ENCODE measurements at places on chromosomes 4 and X. TPM values are rescaled to one million over a fixed set of nuclear protein-coding genes. Genes with fewer than 3 reads are reported as not detected.

DNA sequence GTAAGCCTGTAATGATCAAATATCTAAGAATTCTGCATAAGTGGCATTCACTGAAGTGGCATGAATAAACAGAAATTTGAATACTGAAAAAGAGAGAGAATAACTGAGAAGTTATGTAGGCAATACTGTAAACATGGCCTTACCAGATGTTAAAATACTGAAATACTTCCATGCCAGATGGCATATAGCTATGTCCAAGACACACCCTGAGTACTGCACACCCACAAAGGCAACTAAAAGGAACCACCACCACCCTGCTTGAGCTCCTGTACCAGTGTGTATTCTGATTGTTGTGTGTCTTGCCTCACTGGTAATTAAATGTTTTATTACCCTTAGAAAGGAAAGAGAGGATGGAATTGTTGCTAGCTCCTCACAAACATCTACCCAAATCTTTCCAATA, 192.1 kb downstream of the ADAMTS3 start:
- H3K4me3 ChIP-seq, result no peak overlapping the region
- no peaks in the 10 kb centered on the region for H3K4me1 ChIP-seq
- no peak overlapping the region for H3K27ac ChIP-seq
- no peaks in the 10 kb centered on the region for H3K36me3 ChIP-seq
- no peaks in the 10 kb centered on the region for H3K27me3 ChIP-seq
- DNase-seq, result no peak

- peaks cover 69% of the 10 kb centered on the region for H3K36me3 ChIP-seq
- H3K4me3 ChIP-seq, result peak overlapping the region; percentile 0
- DNase-seq, result no peak
- H3K27me3 ChIP-seq, result no peaks in the 10 kb centered on the region
- peak overlapping the region; percentile 26 for H3K27ac ChIP-seq
Observed at GRCh38 chr4:128862608-128863311, 53.3 kb downstream of the JADE1 start.

DNA sequence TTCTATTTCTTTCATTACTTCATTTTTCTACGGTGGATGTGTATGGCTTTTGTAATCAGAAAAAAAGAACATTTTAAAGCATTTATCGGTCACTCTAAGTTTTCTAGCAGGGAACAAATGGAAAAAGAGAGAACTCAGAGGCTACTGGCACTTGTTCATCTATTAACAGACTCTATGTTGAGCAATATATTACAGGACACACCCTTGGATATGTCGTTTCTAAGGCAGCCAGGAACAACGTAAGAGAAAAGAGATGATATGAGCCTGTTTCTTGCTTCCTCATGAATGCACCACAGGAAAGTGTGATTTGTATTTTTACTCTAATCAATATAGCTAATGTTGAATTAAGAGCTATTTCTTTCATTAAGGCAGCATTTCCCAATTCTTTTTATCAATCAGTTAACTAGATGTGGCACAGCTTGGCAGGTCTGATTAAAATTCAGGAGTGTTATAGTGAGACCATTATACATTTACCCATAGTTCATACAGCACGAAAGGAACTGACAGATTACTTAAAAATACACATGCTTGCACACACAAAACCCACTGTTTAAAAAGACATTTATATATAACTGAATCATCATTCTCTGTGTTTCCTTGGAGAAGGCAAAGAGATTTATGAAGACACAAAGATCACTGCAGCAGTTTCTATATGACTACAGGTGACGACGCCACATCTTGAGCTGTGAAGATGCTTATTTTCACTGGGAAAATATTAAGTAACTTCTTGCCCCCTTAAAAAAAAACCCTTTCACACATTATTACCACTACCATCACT, 13.0 kb downstream of the RAB9B start:
- H3K36me3 ChIP-seq, result no peaks in the 10 kb centered on the region
- DNase-seq, result no peak
- H3K4me1 ChIP-seq, result no peaks in the 10 kb centered on the region
- H3K4me3 ChIP-seq, result no peak overlapping the region
- no peak overlapping the region for H3K27ac ChIP-seq

DNA sequence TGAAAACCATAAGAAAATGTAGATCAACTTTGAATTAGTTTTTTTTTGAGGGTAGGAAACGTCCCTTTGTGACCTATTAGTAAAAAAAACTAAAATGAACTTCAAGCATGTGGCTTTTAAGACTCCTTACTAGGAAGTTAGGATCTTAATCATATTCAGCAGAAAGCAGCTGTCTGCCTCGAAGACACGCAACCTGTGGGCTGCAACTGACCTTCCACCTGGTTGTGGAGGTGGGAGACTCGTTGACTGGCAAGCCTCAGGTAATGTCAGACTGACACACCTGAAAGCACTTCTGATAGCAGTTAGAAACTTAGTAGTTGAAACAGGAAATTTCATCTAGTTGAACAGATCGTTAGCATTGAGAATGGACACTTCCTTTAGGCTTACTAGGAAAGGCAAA, 37.4 kb downstream of the CCNG2 start:
- H3K4me3 ChIP-seq, result no peak overlapping the region
- no peaks in the 10 kb centered on the region for H3K4me1 ChIP-seq
- no peaks in the 10 kb centered on the region for H3K36me3 ChIP-seq
- no peaks in the 10 kb centered on the region for H3K27me3 ChIP-seq
- no peak for DNase-seq
- H3K27ac ChIP-seq, result peak overlapping the region; percentile 79

GRCh38 chr4:72641611-72642010, 72.6 kb upstream of the ADAMTS3 start:
- no peaks in the 10 kb centered on the region for H3K27me3 ChIP-seq
- no peak overlapping the region for H3K27ac ChIP-seq
- H3K4me1 ChIP-seq, result no peaks in the 10 kb centered on the region
- H3K36me3 ChIP-seq, result no peaks in the 10 kb centered on the region
- no peak overlapping the region for H3K4me3 ChIP-seq

- peak overlapping the region; percentile 76 for H3K27ac ChIP-seq
- H3K4me1 ChIP-seq, result peaks cover 6% of the 10 kb centered on the region
- peak overlapping the region; percentile 84 for H3K4me3 ChIP-seq
- peak; percentile 18 for DNase-seq
Observed at GRCh38 chrX:129842510-129843208, 1.0 kb downstream of the ZDHHC9 start.

DNA sequence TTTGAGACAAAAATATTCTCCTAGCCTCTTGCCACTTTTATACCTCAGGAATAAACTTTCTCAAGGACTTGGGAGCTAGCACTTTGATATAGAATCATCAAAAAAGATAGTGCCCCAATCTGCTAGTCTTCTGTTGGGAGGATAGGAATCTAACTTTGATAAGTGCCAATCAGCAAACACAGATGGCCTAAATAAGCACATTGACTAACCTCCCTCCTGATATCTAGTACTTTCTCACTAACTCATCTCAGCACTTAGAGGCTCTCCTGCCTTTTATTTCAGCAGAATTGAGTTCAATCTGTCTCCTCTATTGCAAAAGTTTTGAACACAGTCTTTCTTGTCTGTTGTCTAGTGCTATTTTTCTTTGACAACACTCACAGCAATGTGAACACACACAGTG, 798.4 kb upstream of the FTHL17 start:
- H3K36me3 ChIP-seq, result no peaks in the 10 kb centered on the region
- no peak for DNase-seq
- no peak overlapping the region for H3K4me3 ChIP-seq
- no peak overlapping the region for H3K27ac ChIP-seq
- no peaks in the 10 kb centered on the region for H3K27me3 ChIP-seq

GBA3 gene
- total RNA-seq, result not detected

FREM3 gene
- total RNA-seq, result not detected

PDE6B gene
- 6.2 TPM for total RNA-seq

TMSB15A gene
- total RNA-seq, result not detected
